ENCODE measurements at places on chromosomes 5 and 9.

GRCh38 chr5:116370886-116371285, 203.7 kb downstream of the SEMA6A start:
- no peak for DNase-seq

DNA sequence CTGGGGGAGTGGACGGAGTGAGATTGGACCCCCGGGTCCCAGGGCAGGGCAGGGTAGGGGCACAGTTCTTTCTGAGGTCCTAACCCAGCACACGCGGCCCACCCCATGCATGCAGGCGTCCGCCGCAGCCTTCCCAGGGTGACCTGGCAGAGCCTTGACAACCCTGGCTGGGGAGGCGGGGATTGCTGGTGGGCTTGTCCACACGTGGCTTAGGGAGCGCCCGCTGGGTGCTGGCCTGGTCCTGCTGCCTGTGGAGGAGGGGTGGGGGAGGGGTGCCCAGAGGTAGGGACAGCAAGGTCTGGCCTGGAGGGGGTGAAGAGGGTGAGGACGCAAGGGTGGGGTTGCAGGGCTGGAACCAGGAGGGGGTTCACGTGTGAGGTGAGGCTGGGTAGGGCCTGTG, 6.0 kb downstream of the RXRA start:
- no peak for DNase-seq

DNA sequence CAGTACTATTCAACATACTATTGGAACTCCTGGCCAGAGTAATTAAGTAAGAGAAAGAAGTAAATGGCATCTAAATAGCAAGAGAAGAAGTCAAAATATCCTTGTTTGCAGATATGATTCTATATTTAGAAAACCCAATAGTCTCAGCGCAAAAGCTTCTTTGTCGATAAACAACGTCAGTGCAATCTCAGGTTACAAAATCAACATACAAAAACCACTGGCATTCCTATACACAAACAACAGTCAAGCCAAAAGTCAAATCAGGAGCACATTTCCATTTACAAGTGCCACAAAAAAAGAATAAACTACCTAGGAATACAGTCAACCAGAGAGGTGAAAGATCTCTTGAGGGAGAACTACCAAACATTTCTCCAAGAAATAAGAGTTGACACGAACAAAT, 1901.9 kb upstream of the ACO1 start:
- DNase-seq: no peak

DNA sequence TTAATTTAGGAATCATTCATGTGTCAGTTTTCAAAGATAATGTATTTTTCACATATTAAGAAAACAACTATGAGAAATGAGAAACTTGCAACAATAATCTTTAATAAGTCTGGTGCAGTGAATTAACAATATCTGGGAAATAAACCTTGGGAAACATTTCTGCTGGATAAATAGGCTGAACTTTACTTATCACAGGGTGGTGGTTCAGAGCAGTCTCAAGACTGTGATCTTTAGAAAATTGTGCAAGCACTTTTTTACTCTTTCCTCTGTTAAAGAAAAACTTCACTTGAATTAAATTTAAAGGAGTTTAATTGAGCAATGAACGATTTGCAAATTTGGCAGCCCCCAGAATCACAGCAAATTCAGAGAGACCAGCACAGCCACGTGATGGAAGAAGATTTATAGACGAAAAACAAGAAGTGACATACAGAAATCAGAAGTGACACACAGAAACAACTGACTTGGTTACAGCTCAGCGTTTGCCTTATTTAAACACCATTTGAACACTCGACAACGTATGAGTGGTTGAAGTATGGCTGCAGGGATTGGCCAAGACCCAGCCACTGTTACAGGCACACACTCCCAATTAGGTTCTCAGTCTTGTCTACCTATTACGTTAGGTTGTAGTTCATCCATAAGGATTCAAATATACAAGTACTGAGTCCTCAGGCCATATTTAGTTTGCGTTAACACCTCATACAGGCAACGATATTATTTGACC, 631.9 kb downstream of the SLCO4C1 start:
- no peak for DNase-seq

- no peak for DNase-seq
These were observed 54.2 kb downstream of the LRSAM1 start for GRCh38 chr9:127505396-127506116.

- DNase-seq: no peak
These were observed 40.2 kb downstream of the NDST1 start for GRCh38 chr5:150548123-150548522.

DNA sequence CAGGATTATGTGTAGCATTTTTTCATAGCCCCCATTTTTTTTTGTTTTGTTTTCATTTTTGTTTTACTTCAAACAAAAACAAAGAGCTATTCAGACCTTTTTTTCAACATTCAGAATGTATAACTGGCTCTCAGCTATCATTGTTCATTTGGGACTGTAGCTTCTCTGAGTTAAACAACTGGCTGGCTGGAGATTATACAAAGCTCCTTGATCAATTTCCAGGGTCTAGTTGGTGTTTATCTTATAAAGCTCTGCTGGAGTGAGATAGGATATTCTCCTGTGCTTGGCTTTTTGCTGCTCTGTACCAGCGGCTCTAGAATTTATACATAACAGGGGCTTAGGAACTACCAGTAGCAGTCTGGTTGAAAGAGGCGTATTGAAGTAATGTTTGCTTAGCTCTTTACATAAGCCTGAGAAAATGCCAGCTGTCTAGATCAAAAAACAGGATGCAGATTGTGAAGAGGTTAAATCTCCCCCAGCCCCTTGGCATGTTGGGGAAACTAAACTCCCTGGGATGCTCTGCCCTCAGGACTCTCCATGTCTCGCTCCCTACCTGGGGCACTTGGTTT, 15.2 kb downstream of the GARNL3 start:
- DNase-seq: no peak

- no peak for DNase-seq
These were observed 60.1 kb upstream of the TGFBR1 start for GRCh38 chr9:99044827-99045226.

DNA sequence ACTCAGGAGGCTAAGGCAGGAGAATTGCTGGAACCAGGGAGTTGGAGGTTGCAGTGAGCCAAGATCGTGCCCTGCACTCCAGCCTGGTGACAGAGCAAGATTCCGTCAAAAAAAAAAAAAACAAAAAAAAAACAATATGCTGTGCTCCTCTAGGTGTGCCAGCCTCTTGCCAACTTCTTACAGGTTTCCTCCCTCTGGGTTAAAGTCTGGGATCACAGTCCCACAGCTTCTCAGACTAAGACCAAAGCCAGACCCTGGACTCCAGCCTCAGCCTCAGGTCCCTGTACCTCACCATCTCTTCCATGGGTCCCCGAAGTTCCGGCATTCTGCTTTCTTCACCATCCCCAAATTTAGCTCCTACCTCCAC, 180.8 kb upstream of the MVB12B start:
- no peak for DNase-seq

GRCh38 chr5:39214912-39215709, 4.3 kb downstream of the FYB1 start:
- DNase-seq: no peak

- DNase-seq: no peak
These were observed 5.3 kb downstream of the NXNL2 start for GRCh38 chr9:88540251-88540763.

- DNase-seq: no peak
These were observed 7.7 kb downstream of the FGFR4 start for GRCh38 chr5:177094224-177095087.

- DNase-seq: no peak
These were observed 84.5 kb upstream of the RPS23 start for GRCh38 chr5:82362636-82363035.

DNA sequence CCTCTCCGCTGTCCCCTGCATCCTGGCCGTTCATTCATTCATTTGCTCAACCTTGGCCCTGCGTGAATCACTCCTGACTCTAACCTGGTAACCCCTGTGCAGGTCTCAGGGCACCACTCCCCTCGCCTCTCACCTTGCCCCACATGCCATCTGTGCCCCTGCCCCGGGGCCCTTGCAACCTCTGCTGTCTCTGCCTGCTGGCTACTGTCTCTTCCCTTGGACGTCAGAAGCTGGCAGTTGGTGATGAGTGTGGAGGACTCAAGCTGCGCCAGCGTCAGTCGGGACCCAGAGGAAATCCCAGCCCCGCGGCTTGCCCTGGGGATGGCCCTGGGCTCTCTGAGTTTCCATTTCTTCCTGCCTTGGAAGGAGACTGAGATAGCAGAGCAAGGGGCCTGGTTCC, 154.9 kb downstream of the OLFM1 start:
- no peak for DNase-seq

DNA sequence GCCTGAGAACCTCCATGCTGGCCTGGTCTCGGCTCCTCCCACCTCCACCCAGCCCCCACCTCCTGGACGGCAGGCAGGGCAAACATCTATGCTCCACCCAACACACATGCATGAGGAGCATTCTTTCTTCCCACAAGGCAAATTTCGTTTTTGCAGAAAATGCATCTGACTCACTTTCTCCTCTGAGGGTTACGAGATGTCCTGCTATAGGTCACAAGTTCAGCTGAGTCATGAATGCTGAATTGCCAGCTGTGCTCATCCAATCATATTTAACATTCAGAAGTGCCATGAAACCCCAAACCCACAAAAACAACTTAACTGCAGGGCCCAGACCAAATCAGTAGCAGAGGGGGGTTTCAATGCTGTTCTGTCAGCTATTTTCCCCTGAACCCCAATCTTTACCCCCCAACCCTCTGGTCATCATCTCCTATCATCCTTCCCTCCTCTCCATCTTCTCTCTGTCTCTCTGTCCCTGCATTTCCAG, 39.0 kb upstream of the OSMR start:
- peak; percentile 8 for DNase-seq

- no peak for DNase-seq
These were observed 140.9 kb downstream of the RGS3 start for GRCh38 chr9:113604393-113604792.

DNA sequence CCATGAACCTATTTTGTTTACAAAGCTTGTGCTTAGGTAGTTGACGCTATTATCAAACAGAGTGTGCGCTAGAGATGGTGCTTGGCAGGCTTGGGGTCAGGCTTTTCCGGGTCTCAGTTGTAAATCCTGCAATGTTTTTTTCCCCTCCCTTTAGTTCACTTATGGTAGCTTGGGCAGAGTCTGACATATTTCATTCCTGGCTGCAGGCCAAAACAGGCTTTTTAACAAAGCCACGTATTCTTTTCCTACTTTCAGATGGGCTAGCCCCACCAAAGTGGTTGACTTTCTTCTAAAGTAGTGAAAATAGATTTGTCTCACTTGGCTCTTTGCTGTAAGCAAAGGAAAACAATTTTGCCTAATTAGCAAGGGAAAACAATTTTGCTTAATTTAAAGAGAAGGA, 58.0 kb upstream of the FBN2 start:
- no peak for DNase-seq

DNA sequence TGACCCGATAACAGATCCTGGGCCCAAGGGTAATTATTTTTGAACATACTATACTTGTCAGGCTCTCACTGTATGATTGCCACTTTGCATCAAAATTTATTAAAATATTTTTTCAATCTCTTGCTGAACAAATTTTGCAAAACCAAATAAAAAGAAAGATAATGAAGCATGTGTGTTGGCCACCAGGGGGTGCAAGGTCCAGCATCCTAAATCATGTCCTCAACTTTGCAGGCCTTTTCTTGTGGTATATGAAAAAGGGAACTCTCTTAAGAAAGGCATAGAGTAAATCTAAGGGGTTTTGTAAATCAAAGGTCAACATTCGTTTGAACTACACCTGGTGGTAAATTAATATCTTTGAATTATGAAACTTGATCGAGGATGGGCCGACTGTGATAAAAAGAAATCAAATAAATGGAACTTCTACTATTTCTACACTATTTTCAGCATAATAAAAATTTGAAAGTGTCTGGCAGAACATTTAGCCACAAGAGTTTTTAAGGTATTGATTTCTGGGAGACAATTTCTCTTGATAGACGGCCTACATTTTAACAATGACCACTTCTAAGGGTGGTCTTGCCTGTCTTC, 676.5 kb downstream of the DMRTA1 start:
- no peak for DNase-seq

GRCh38 chr5:151298063-151298855, 5.3 kb downstream of the SLC36A3 start:
- DNase-seq: no peak

DNA sequence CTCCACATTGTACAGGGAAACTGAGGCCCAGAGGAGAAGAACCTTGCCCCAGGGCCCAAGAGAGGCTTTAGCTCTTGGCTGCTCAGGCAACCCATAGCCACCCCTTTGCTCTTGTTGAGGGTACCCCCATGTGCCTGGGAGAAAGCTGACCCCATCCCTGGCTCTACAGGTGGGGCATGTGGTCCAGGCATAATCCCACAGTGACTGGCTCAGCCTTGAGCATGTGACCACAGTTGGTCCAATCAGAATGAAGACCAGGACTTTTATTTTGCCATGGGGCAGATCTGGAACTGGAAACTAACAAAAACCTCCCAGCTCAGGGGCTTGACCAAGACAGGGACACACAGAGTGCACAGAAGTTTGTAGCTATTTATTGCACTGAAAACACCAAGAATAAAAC, 29.3 kb downstream of the SLC6A7 start:
- DNase-seq: no peak

DNA sequence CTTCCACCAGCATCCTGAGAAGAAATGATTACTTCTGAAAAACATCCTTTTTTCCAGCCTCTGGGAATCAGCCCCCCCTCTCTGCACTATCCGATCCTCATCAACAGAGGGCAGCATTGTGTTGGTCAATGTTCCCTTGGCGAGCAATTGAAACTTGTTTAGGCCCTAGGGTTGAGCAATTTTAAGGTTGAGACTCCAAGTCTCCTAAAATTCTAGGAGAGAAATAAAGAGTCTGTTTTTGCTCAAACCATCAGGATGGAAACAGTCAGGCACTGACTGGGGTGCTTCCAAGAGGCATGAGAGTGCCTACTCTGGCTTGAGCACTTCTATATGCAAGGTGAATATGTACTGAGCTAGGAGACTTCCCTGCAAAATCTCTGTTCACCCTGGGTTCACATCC, 12.4 kb upstream of the CYFIP2 start:
- DNase-seq: no peak

GRCh38 chr9:87643778-87644570, 81.9 kb upstream of the CTSL start:
- DNase-seq: no peak

DNA sequence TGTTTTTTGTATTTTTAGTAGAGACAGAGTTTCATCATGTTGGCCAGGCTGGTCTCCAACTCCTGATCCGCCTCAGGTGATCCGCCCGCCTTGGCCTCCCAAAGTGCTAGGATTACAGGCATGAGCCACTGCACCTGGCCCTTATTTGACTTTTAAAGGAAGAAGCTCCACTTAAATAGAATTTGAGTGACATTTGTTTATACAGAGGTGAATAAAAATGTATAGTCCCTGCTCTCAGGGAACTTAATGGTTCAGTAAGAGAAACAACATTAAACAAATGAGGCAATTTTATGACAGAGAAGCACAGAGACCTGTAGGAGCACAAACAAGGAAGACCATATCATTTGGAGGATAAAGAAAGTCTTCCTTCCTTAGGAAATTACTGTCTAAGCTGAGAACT, 65.7 kb downstream of the C9orf152 start:
- DNase-seq: no peak
